DND-41 (cell line): ENCODE measurements at places on chromosomes 2 and 18.
A peak's percentile ranks its signal among the peaks of the same experiment; 100 is the strongest.

DNA sequence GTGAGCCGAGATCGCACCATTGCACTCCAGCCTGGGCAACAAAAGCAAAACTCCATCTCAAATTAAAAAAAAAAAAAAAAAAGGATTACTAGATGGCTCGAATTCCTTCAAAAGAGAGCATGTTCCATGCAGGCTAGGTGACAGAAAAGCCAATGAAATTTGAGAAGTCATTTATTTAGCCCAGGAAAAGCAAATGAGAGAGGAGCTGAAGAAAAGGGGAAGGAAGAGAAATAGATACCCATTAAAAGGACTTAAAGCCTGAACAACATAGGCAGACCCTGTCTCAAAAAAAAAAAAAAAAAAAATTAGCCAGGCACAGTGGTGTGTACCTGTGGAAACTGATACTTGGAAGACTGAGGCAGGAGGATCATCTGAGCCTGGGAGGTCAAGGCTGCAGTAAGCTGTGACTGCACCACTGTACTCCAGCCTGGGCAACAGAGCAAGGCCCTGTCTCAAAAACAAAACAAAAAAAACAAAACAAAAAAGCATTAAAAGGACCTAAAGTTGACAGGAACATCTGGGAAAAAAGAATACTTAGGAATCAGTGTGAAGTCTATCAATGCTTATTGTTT, 11.1 kb downstream of the SEPTIN10 start:
- no peak for DNase-seq

- DNase-seq = no peak
These were observed 37.4 kb upstream of the DTNB start for GRCh38 chr2:25710750-25711149.

- DNase-seq = no peak
These were observed 77.8 kb downstream of the DNER start for GRCh38 chr2:229636571-229636970.

DNA sequence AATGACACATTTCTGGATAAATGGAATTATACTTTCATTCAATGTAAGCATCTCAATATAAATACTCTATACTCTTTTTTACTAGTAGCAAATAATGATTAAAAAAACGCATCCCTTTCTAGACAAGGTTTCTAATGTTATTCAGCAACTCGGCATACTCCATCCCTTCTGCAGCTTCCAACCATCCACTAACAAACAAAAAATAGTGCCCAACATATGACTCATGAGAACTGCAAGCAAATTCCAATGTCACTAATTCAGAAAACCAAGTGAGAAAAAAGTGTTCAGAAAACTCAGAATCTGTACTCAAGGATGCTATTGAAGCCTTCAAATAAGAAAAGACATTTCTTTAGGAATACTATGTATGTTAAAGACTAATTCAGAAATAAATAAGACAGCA, 140.0 kb downstream of the BAZ2B start:
- DNase-seq = no peak

- no peak for DNase-seq
These were observed 9.8 kb downstream of the AFTPH start for GRCh38 chr2:64533882-64534281.

- DNase-seq = no peak
These were observed 6.2 kb downstream of the ALS2 start for GRCh38 chr2:201774546-201774945.

DNA sequence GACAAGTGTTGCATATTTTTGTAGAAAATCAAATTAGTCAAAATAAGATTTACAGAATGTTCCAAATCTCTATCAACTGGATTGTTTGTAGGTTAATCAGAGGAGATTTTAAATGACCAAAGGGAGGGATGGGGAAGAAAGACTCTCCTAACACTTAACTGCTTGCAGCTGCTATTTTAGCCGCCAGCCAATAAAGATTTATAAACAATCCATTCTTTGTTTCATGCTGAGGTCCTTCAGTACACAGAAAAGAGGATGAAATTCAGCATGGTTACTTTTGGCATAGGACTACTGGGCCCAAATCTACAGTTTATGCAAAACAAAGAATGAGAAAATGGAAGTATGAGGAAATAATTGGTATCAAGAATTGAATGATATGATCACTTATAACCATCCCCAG, 86.4 kb upstream of the FN1 start:
- DNase-seq = no peak

DNA sequence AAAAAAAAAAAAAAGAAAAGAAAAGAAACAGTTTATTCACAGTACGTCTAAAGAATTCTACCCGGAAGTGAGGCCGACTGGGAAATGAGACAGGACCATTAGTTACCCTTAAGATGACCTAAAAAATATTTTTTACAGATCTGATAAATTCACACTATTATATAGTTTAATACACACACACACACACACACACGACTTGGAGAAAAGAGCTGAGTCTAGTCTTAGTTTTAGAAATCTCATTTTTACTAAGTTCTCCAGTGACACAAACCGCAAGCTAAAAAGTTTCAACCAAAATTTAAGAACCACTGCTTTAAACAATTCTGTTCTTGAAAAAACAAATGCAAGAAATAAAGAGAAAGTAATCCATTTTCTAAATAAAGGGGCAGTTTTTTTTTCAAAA, 27.1 kb downstream of the ST3GAL5 start:
- DNase-seq = no peak

DNA sequence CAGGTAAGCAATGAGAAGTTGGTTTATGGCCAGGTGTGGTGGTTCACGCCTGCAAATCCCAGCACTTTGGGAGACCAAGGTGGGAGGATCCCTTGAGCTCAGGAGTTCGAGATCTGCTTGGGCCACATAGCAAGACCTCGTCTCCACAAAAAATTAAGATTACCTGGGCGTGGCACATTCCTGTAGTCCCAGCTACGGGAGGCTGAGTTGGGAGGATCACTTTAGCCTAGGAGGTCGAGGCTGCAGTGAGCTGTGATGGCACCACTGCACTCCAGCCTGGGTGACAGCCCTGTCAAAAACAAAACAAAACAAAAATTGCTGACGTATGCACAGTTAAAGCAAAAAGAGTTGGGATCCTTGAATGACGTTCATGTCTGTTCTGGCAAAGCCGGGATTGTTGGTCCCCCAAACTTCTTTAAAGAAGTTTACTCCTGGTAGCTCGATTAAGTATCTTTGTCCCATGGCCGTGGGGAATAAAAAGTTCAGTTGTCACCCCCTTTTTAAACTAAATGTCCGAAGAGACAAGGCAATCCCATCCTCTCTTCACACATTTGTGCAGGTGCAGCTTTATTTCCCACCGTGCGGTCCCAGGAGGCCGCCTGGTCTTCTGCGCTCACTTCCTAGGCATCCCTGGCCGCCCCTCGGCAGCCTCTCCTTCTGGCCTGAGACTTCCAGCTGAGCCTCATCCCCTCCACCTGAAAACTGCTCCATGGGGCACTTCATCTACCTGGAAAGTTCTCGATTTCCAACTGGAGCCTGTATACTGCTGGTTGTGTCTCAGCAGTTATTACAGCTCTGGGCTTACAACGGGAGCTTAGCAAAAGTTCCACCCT, 762 bp upstream of the SPOPL start:
- DNase-seq = no peak

- no peak for DNase-seq
These were observed 24.3 kb downstream of the RNF144A start for GRCh38 chr2:6941299-6942046.

GRCh38 chr2:3349211-3349693, 28.4 kb downstream of the EIPR1 start:
- no peak for DNase-seq

- DNase-seq = no peak
These were observed 683.0 kb downstream of the DSC3 start for GRCh38 chr18:30359521-30359920.

DNA sequence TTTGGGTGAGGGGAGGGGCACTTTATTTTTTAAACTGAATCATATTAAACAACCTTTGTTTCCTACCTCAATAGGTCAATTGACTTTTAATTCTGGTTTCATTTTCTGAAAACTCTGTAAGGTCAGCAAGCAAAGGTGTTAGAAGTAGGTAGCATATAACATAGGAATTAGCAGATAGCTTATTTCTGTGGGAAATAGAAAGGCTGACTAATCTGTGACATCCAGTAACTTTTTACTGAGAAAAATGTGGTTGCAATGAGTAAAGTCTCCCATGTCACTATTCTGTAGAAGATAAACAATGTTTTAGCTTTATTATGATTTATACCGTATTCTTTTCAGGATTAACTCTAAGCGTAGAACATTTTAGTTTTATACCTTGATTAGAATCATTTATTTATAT, 240.4 kb downstream of the PLCL1 start:
- no peak for DNase-seq

GRCh38 chr2:63432373-63432772, 155.9 kb downstream of the WDPCP start:
- no peak for DNase-seq

GRCh38 chr2:176790468-176790867, 422.1 kb upstream of the HNRNPA3 start:
- no peak for DNase-seq

GRCh38 chr2:241209271-241209670, 20.8 kb downstream of the ANO7 start:
- no peak for DNase-seq

GRCh38 chr2:25304321-25304720, 37.4 kb downstream of the DNMT3A start:
- no peak for DNase-seq

DNA sequence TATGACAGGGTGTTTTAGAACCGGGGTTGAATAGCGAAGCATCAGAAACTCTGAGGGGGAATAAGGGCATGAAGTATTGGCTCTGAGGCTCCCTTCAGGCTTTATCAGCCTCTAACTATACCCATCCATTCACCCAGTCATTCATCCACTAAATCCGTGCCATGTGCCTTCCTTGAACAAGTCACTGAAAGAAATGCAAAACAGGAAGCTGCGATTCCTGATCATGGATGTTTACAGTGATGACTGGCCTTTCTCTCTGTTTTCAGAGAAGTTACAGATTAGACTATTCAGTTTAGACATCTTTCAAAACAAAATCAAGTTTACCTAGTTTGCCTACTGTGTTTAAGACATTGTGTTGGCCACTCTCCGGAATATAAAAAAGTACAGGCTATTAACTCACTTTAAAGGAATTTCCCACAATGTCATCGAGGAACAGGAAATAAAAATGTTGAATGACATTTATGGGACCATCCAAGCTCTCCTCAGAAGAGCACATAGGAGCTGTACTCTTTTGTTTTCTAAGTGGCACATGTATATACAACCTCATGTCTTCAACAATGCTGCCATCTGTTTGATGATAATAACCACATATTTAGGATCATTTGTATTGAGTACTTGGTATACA, 43.8 kb upstream of the SLC14A1 start:
- DNase-seq = no peak

DNA sequence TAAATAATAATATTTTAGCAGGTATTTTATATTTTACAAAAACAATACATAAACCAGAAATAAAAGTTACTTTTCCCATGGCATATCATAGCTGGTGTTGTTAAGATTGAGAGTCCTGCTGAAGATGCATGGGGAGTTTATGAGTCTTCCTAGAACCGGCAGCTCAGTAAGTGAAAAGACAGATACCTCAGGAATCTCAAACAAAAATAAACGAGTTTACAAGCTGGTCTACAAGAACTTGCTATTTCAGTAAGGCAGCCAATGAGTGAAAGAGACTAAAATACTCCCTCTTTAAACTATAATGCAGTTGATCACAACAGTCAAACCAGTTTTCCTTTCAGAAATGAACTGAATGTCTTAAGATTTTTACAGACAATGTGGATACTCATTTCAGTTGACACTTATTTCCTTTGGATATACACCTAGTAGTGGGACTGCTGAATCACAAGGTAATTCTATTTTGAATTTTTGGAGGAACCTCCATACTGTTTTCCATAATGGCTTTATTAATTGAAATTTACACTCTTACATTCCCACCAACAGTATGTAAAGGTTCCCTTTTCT, 8.9 kb downstream of the GAREM1 start:
- DNase-seq = no peak

DNA sequence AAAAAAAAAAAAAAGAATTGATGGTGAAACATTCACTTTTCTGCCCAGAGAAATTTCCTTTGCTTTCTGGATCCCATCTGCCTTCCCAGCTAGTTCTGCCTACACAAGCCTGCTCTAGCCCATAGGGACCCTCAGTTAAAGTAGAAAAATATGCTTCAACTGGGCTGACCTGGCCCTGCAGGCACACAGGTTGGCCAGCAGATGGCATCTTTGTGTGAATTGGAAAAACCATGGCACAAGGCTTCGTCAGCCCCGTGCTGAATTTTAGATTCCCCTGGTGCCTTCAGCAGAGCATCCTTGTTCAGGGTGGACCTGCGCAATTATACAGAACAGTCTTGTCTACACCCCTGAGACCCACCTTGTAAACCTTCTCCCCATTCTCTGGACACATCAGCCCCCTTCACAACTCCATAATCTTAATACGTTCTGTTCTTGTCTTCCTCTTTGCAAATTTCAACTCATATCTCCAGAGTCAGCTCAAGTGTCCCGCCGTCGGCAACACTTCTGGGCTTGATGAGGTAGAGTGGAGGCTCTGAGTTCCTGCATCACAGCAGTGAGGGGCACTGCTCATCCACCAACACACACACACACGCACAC, 114.5 kb downstream of the INSIG2 start:
- DNase-seq = peak; percentile 56

GRCh38 chr2:132252191-132252893, 90.6 kb upstream of the ANKRD30BL start:
- no peak for DNase-seq
